NCI-H2081 treated with DMSO at 0.1 percent for 48 hours (cell line): ENCODE measurements at places on chromosomes 2 and 18.

GRCh38 chr2:221144909-221145308 lies 427.2 kb downstream of the EPHA4 start:
- DNase-seq: no peak

GRCh38 chr2:102336502-102336945 lies 19.1 kb upstream of the IL18R1 start:
- DNase-seq: no peak

GRCh38 chr18:48860269-48861180 lies 90.2 kb downstream of the SMAD7 start:
- no peak for DNase-seq

GRCh38 chr2:61988462-61989366 lies 83.2 kb downstream of the COMMD1 start:
- DNase-seq: no peak

DNA sequence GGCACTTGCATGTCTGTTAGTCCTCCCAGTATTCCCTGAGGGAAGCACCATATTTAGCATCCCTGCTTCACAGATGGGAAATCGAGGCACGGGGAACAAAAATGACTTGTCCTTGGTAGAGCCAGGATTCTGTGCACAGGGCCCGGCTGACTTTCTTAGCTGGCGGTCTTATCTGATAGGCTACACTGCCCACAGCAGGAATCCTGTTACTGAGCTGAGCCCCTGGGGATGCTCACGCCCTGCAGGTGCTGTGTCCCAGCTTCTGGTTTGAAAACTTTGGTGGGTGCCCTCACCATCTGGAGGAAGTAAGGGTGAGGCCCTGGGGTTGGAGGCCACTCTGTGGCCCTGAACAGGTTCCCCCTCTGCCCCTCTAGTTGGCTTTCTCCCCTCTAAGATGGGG lies 68.4 kb upstream of the MCFD2 start:
- DNase-seq: no peak

DNA sequence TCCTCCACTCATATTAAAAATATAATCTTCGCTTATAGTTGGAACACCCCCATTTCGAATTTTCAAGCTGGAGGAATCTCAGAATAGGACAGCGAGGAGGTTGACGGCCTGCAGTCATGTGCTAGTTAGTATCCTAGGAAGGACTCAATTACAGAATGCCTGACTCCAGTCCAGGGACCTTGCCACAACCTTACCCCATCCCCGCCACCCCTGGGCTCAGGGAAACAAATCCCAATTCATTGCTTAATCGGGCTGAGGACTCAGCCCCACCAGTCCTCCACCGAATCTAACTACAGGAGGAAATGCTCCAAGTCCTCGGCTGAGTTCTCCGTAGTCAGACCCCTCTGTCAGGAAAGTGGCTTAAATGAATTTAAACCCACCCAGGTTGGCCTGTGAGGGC lies 31.7 kb upstream of the ZBTB7C start:
- DNase-seq: no peak

- DNase-seq: no peak
Observed at GRCh38 chr2:102872388-102872787, 110.6 kb downstream of the TMEM182 start.

DNA sequence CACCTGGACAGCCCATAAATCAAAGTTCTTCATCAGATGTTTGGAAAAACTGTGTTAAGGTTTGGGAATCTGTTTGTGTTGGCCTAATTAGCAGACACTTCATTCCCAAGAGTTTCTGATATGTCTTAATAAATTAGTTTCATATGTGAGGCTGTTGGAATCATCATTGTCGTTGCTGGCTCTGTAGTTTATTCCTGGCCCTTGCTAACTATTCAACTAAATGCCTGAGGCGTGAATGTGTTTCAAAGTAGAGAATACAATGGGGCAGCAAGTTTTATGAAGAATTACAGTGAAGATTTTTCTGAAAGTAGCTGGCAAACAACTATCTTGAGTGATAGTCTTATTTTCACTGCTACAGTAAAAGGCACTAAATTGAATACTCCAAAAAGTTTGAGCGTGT lies 141.1 kb downstream of the PARD3B start:
- DNase-seq: no peak

- no peak for DNase-seq
Observed at GRCh38 chr18:26546875-26547645, 1.3 kb downstream of the KCTD1 start.

DNA sequence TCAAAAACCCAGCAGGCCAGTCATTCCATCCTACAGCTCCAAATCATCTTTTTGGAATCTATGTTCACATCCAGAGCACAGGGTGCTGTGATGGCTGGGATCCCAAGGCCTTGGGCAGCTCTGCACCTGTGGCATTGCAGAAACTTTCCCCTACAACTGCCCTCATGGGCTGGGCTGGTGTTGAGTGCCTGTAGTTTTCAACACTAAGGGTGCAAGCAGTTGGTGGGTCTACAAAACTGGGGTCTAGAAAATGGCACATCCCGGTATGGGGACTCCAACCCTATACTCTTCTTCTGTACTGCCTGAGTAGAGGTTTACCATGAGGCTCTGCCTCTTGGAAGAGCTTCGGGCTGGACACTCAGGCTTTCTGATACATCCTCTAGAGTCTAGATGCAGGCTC lies 95.2 kb upstream of the TEKT4 start:
- DNase-seq: no peak

DNA sequence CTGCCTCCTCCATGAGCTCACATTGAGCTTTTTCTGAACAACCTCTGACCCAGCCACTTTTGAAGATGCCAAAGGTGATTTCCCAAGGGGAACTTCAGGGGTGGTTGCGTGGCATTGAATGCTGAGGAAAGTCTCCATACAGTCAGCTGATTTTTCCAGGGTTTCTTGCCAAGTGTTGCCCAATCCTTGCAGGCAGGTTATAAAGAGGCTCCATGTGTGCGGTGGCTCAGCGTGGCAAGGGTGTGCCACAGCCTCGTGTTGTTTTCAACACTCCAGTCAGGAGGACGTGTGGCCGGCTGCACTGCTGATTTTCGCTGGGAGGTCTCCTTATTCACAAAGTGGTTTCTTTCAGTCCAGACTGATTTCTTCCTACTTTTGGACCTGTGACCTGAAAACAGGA lies 81.4 kb upstream of the GATA6 start:
- DNase-seq: no peak

DNA sequence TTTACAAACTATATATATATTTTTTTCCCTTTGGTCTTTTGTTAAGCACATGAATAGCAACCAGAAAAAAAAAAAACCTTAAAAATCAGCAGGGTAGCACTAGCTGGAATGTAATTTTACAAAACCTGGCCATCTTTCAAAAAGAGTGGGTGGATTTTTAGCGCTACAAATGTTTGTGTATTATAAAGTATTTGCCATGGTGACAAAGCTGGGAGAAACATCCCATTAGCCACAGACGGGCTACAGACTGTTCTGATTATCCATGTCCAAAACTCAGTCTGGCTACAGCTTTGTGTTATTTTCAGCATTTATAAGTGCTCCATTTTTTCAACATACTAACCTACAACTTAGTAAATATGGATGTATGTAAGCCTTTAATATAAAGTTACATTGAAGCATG lies 249.5 kb upstream of the TANK start:
- DNase-seq: no peak

GRCh38 chr2:199985625-199986207 lies 30.3 kb downstream of the MAIP1 start:
- peak; percentile 13 for DNase-seq

- no peak for DNase-seq
Observed at GRCh38 chr18:58996131-58996641, 131.5 kb downstream of the ZNF532 start.

- DNase-seq: no peak
Observed at GRCh38 chr2:24620936-24621335, 129.9 kb downstream of the NCOA1 start.

DNA sequence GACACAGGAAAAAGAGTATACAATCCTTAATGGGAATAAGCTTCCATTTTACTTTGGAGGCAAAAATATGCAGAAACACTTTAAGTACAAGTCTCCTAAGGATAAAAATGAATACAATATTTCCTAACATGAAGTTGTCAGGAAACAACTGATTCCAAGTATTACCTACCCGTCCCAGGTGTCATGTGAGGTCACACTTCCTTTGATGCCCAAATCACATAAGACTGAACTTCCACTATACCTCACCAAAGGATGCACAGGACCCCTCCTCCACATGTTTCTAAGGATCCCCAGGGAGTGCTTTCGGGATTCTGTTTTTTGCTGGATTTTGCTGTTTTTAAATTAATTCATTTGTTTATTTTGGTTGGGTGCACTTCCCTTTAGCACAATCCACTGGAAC lies 438.5 kb upstream of the TCF4 start:
- no peak for DNase-seq

DNA sequence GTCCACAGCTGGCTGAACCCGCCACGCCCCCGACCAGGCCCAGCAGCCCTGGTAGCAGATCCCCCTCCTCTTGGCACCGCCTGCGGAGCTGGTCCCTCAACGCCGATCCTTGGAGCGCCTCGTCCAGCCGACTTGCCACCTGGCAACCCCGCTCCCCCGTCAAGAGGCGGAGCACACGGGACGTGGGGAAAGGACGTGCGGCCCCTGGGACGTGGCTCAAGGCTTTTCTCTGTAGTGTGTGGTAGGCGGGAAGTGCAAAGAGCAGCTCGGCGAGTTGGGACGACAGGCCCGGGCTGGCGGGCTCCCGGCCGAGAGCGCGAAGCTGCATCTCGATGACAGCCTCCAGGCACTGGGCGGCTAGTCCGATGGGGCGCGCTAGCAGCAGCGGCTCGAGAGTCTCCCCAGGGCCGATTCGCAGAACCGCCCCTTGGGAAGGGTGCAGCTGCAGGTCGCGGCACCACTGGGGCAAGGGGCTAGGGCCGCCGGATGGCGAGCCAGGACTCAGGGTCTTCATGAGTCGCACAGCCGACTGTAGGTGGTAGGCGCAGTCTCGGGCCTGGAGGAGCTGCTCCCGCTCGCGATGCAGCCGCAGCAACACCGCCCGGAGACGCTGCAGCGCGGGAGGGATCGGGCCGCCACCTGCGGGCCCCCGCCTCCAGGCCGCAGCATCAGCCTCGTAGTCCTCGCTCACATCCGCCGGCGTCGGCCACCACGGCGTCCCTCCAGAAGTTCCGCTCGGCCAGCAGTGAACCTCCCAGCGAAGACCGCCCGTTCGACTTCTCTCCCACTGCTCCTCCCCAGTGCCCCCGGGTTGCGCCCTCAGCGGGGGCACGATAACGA lies 617 bp downstream of the CCDC142 start:
- no peak for DNase-seq

DNA sequence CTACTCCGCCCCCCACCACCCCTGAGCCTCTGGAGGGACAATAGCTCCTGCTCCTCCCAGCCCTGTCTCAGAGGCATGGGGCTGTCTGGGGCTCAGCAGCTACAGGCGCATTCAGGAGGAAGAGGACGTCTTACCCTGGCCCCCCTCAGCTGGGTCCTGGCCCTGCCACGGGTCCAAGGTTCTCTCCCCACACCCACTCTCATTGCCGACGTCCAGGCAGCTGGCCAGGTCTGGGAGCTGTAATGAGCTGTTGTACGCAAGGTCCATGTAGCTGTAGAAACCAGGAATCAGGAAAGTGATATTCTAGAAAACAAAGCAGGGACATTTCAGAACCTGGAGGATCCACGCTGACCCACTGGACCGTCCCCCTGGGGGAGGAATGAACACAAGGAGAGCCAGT lies 13.5 kb downstream of the PASK start:
- DNase-seq: no peak
